ELR (cell line): ENCODE measurements at places on chromosomes 2 and 18.

GRCh38 chr2:207334624-207335371, 169.1 kb upstream of the KLF7 start:
- DNase-seq = peak; percentile 100

DNA sequence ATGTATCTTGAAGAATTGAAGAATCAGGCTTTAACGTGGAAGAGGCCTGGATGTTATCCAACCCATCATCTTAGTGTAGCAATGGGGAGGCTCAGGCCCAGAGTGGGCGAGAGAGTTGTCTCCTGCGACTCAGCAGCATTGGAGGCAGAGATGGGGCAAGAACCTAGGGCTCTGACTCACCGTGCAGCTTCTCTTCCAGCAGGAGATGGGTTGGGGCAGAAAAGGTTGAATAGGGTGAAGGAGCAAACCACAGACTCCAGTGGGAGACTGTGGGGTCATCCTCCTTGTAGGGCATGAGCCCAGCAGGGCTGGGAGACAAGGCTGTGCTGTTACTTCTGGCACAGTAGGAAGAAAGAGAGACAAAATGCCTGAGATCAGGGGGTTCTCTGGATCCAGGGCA, 1.4 kb downstream of the IL36RN start:
- DNase-seq = no peak

GRCh38 chr2:29262681-29263260, 147.6 kb downstream of the CLIP4 start:
- no peak for DNase-seq

DNA sequence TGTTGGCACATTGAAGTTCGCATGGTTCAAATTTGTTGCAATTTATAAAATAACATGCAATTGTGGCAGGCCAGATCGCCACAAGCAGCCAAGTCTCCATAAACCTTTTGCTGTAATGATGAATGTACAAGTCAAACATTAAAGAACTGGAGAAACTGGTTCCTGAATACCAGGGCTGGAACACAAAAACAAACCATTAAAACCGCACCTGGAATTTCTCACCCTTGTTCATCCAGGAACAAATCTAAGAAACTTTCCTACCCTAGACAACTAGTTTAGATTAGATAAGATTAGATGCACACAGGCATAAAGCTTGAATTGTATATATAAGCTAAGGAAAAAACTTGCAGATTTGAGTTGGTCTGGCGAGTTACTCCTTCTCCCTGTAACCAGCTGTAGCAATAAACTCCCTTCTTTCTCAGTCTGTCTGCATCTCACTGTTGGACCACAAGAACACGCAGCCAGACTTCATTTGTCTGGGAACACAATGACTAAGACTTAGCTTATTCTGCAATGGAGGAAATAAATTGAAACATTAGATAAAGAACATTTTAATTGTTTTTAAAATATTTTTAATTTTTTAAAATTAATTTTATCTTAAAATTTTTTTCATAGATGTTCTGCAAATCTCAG, 1835.5 kb upstream of the LRRTM1 start:
- no peak for DNase-seq

DNA sequence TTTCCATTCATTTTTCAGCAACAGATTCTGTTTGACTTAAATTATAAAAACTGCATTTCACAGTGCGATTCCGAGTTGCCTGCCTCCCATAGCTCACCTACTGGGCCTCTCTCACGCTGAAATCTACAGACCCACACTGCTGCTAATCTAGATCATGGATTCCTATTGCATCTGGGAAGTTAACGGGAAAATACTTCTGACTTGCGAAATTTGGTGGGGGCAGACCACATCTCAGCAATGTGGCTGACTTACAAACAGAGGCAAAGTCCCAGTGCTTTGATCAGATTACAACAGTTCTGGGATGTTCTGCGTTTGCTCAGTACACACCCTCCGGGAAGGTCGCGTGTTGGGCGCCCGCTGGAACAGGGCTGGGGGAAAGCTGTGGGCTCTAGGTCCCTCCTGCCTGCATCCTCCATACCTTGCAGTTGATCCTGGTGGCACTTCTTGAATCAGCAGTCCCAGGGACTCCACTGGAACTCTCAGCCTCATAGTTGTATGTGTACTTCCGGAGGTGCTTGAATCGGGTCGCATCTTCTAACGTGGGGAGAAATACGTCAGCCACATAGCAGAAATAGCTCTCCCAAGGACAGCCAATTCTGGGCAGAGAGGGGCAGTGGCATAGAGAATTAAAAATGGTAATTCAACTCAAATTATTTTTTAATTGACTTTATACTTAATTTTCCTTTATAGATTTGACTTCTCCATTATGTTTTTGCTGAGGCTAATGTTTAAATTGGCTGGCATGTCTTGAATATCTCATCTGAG, 1.7 kb downstream of the APOB start:
- no peak for DNase-seq

GRCh38 chr2:27572998-27573429, 9.8 kb upstream of the ZNF512 start:
- DNase-seq = no peak

DNA sequence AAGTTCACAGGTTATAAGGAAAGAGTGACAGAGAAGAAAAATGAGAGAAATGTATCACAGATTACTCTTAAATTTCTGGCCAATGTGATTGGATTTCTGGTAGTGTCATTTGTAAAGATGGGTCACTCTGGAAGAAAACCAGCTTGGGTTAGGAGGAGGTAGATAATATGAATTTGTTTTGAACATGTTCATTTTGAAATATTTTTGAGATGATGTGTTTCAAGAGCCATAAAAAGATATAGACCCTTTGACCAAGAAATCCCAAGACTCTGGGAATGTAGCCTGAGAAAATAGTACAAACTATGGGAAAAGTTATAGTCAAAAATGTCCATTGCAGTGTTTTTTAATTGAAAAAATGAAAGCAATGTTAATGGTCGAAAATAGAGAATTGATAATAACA, 70.7 kb downstream of the CALCRL start:
- no peak for DNase-seq

DNA sequence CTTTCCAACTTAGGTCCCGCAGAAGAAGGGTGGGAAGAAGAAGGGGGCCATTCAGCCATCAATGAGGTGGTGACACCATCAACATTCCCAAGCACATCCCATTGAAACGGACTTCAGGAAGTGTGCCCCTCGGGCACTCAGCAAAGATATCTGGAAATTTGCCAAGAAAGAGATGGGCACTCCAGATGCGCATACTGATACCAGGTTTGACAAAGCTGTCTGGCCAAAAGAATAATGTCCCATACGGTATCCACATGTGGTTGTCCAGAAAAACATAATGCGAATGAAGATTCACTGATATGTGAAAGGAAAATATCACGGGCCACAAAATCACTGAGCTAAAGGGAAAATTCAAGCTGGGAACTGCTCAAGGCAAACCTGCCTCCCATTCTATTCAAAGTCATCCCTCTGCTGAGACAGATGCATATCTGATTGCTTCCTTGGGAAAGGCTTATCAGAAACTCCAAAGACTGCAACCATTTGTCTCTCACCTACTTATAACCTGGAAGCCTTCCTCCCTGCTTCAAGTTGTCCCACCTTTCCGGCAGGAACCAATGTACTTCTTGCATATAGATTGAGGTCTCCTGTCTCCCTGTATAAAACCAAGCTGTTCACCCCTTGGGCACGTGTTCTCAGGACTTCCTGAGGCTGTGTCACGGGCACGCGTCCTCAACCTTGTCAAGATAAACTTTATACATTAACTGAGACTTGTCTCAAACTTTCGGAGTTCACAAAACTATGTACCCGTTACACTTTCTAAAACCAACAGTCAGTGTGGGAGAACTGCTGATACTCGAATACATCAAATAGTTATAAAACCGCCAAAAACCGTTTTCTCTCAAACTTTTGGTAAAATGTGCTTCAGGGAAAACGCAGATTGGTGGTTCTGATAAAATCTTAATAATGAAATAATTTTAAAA, 1.3 kb upstream of the PDK1 start:
- peak; percentile 25 for DNase-seq

GRCh38 chr2:163735685-163736432, at the start of gene FIGN:
TSS of gene FIGN (minus strand) at chr2:163736008. CDS start at chr2:163734927, 1,081 bp downstream.
- peak; percentile 77 for DNase-seq

DNA sequence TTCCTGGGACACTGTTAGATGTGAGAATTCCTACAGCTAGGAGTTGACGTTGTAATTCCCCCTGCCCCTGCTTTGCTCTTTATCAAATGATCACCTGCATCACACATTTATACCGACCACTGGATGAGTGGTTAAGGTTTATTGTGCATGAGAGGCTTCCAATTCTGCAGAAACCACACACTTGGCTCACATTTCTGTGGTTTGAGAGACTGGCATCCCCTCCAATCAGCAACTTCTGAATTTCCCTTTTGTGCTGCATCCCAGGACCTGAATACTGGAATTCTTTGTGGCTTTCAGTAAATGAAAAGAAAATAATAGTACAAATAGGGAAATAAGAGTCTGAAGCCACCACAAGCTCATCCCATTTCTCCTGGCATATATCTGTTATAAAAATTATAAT, 628.7 kb upstream of the PIK3C3 start:
- DNase-seq = peak; percentile 65

GRCh38 chr2:50443288-50443687, 588.6 kb downstream of the NRXN1 start:
- no peak for DNase-seq

DNA sequence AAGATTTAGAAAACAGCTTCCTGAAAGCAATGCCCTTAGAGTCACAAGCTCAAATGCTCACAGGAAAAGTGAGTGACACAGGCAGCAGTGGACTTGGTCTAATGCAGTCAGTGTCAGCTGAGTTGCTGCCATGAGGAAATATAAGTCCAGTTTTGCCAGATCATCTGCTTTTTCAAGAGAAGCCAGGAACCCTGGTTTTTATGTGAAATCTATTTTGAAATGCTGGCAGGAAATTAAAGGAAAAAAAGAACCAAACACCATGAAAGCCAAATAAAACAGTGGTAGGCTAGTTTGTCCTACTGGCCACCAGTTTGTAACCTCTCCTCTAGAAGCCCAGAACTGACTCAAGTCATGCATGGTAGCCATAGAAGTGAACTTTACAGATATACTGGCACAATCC, 109.2 kb downstream of the THADA start:
- DNase-seq = no peak

DNA sequence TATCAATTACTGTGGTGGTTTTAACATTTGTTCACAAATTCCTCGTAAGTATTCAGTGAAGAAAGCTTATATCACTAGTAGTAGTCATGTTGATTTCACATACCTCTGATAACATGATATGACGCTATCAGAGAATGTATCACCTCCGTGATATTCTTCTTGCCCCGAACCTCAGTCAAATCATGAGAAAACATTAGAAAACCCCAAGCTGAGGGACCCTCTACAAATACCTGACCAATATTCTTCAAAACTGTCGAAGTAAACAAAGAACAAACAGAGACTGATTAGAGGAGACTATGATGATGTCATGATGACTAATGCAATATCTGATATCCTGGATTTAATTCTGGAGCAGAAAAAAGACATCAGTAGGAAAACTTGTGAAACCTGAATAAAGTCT, 85.6 kb upstream of the SPOPL start:
- DNase-seq = peak; percentile 65

DNA sequence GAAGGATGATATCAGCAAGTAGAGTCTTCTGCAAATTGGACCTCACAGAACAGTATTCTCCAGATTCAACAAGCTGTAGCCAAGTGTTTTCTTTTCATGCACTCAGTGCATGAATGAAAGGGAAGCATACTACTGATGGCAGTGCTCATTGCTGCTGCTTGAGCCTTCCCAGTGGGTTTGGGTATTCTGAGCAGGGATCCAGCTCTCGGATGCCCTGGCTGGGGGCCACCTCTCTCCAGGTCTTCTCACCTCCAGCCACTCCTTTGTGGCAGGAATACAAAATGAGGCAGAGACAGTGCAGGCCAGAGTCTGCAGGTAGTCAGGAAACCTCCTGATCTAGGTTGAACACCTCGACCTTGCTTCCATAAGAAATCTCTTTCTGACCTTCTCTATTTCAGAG, 390.4 kb upstream of the CELF4 start:
- DNase-seq = no peak

DNA sequence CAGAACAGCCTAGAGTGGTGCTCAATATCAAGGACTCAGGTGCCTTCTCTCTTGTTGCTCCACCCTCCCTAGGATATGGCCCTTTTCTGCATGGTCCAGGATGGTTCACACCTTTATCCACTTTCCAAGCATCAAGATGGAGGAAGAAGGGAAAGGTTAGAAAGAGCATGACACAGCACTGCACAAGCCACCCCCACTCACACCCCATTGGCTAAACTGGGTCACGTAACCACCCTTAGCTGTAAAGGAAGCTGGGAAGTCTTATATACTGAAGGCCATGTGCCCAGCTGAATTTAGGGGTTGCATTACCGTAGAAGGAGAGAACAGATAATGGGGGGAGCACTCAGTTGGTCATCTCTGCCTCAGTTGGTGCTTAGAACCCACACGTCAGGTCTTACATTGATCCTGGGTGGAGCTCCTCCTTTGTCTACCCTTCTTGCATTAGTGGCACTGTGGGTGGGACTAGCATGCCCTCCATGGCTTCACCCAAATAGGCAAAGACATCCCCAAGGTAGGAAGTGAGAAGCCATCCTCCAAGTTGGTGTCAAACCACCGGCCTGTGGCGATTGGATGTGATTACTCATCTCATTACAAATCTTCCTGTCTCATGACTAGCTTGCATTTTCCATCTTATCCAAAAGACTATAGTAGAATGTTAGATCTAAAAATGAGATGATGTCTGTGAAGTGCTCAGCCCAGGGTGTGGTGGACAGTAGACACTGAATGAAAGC, 248.5 kb downstream of the HAUS1 start:
- no peak for DNase-seq

DNA sequence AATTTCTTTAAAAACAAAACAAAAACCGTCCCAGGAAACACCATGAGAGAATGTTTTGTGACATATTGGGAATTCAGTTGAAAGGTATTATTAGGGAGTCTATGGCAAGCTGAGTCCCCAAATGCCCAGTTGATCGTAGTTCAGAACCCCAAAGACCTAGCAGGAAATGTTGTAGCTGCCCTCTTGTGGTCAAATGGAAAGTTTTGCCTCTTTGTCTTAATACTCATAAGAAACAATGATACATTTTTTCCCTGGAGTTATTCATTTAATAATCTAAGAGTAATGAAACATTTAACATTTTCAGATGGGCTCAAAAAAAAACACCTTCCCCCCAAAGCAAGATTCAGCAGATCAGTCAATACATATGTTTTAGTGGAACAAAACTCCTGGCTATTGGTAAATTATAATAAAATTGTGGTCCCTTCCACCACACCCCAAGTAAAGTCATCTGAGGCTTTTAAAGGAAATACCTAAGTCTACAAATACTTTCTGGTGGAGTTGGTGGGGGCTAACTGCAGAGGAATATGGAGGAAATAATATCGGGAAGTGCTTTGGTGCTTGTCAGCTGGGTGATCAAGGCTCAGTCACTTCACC, 37.8 kb upstream of the EFEMP1 start:
- peak; percentile 77 for DNase-seq
